Tongue (tissue), 3 donors: ENCODE measurements at places on chromosomes 4 and X.
A peak's percentile ranks its signal among the peaks of the same experiment; 100 is the strongest.

GRCh38 chrX:111848541-111848940, 27.4 kb upstream of the TRPC5OS start:
- no peak for DNase-seq

GRCh38 chr4:6917461-6918271, 8.0 kb downstream of the TBC1D14 start:
- peak; percentile 78 for DNase-seq

DNA sequence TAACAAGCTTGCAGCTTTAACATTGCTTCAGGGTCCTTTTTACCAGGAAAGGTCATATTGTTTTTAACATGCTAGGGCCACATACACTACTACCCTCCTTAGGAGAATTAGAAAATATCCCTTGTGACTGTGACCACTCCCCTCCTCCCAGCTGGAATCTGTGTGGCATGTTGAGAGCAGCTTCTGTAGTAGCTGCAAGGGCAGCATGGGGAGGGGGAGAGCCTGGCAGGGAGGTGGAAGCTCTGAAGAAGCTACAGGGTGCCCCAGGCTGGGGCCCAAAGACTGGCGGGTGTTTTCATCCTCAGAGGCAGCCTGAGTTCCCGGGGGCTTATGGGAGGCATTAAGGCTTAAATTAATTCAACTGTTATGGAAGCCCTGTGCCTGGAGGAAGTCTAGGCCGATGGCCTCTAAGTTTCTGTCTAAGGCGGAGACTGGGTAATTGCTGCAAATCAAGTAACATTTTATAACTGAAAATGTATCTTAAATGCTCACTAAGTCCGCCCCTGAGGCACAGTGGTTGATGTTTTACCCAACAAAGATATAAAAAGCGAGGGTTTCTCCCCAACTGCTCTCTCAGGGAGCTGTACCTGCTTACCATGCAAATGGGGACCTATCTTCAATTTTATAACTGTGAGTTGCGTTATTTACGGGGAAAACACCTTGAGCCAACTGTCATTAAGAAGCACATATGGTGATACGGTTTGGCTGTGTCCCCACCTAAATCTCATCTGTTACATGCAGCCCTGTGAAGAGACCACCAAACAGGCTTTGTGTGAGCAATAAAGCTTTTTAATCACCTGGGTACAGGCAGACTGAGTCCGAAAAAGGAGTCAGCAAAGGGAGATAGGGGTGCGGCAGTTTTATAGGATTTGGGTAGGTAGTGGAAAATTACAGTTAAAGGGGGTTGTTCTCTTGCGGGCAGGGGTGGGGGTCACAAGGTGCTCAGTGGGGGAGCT, 37.4 kb upstream of the STS start:
- peak; percentile 35 for DNase-seq

DNA sequence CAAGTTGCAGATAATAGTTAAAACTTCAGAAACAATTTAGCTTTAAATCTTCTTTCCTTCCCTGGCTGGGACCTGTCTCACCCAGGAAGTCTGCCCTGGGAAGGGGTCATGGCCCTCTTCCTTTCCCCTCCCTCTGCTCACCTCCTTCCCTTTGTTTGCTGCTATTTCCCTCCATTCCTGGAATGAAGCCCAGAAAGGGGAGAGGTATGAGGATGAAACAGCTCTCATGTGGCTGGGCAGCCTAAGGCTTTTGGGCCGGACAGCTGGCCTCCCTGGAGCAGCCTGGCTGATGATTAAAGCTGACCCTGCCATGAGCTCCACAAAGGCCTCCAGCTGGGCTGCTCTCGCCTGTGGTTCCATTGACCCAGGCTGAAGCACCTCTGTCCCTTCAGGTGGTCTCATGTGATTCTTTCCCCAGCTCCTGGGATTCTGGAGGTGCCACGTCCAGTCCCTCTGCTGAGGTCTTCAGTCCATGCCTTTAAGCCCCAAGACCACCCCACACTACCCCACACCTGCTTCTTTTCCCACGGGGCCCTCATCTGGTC, 202.1 kb downstream of the PTTG2 start:
- no peak for DNase-seq

- no peak for DNase-seq
Observed at GRCh38 chr4:163611784-163612445, 117.4 kb downstream of the TMA16 start.

- no peak for DNase-seq
Observed at GRCh38 chrX:133307094-133307493, 88.9 kb upstream of the TFDP3 start.

- no peak for DNase-seq
Observed at GRCh38 chrX:24305905-24306304, 8.0 kb downstream of the SUPT20HL2 start.

- DNase-seq = peak; percentile 82
Observed at GRCh38 chrX:103628386-103629317, at the start of gene TCEAL1. Gene TCEAL1, plus strand, starts transcription at chrX:103628975. Its CDS starts 942 bp downstream, at chrX:103629917.

- no peak for DNase-seq
Observed at GRCh38 chrX:17931855-17932254, 70.8 kb upstream of the RAI2 start.
